ENCODE measurements at places on chromosomes 1 and 21.

- DNase-seq: no peak
Measured at GRCh38 chr1:172144445-172145061, 275.9 kb upstream of the C1orf105 start.

GRCh38 chr1:192926736-192927135 is 117.9 kb downstream of the RGS2 start:
- no peak for DNase-seq

GRCh38 chr1:24709791-24710441 is 35.3 kb upstream of the CLIC4 start:
- DNase-seq: no peak

DNA sequence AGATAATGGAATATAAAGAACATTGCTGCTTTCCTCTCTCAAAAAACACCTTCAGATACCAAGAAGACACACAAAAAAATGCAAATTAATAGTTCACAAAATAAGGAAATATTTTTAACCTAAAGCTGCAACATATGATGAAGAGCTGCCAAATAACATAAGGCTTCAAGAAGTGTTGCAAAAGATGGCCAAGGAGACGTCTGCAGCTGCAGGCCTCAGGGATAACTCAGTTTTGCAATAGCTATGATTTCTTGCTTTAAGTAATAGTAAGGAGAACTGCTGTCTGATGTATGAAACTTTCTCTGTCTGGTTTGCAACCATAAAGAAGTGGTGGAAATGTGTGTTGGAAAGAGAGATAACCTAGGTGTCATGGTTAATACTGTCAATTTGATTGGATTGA is 1237.5 kb downstream of the MRPL39 start:
- no peak for DNase-seq

GRCh38 chr1:156477526-156478249 is 22.9 kb downstream of the MEF2D start:
- no peak for DNase-seq

DNA sequence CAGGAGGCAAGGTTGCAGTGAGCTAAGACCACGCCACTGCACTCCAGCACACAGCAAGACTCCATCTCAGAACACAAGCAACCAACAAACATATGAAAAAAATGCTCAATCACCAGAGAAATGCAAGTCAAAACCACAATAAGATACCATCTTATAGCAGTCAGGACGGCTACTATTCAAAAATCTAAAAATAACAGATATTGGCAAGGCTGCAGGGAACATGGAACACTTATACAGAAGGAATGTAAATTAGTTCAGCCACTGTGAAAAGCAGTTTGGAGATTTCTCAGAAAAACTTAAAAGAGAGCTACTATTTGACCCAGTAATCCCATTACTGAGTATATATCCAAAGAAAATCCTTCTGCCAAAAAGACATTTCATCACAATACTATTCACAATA is 27.6 kb upstream of the POGK start:
- DNase-seq: no peak

DNA sequence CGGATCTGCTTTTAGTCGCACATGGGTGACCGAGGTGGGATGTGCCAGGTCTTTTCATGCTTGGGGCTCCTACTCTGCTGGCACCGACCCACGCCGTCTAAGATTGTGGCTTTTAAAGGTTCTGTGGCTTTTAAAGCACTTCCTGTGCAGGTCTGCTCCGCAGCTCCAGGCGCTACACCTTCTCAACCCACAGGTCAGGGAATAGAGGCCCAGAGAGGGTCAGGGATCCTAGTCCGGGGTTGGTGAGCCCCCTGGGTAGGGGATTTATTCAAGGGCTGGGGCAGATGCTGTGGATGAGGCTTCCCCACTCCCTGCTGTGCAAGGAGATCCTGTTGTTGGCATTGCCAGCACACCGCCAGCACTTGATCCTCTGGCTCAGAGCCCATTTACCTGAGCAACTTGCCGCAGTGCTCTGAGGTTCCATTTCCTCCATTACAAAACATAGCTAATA is 212.8 kb upstream of the RAB4A start:
- DNase-seq: no peak

DNA sequence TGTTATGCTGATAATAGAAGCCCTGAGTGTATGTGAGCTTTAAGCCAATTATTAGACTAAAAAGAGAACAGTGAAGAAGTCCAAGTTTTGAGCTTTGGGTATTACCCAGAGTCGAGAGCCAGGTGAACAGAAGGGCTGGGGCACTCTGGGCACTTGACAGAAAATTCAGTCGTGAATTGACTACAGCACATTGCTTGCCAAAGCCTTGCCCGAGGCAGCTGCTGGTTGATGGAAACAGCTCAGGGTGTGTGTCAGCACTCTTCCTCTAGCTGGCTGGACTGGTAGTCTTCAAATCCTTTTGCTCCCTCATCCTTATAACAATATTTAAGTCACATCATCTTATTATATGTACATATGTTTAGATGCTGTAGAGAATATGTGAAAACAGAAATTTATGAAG is 21.3 kb downstream of the PDE4B start:
- no peak for DNase-seq

- no peak for DNase-seq
Measured at GRCh38 chr1:23568608-23569383, 9.5 kb upstream of the ID3 start.

GRCh38 chr1:247431643-247432042 is 15.7 kb downstream of the NLRP3 start:
- DNase-seq: no peak

- peak; percentile 80 for DNase-seq
Measured at GRCh38 chr1:117121589-117122329, at the start of gene TRIM45. TSS of gene TRIM45 (minus strand) at chr1:117121749. CDS start at chr1:117121201, 548 bp downstream.

- DNase-seq: no peak
Measured at GRCh38 chr1:98280049-98280448, 359.2 kb upstream of the DPYD start.

- DNase-seq: no peak
Measured at GRCh38 chr21:23067672-23068071, 2069.5 kb downstream of the NCAM2 start.

DNA sequence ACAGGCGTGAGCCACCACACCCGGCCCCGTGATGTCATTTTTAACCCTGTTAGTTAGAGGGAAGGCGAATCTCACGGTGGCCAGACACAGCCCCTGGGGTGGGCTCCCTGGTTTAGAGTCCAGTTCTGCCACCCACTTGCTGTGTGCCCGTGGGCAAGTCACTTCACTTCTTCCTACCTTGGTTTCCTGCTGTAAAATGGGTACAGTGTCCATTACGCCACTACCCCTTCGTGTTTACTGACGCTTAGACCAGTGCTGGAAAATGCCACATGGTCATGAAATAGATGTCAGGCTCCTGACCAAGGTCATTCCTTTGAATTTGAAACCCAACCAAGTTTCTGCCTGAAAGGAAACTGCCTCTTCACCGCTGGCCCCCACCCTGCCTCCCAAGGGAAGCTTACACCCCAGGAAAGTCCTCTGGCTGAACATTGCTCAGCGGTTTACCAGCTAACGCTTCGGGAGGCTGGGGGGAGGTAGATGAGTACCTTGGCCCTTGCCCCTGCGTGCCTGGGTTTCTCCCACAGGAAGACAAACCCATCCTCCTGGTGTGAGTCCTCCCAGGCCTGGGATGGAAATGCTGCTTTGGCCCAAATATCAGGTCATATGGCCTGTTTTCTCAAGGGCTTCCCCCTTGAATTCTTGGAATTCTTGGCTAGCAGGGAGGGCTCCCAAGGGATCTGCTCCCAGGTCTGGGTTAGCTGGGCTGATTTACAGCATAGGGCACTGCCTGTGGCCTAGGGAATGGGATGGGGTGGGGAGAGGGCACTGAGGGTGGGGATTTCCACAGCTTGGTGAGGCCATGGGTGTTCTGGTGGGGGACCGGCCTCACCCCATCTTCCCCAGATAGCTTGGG is 7.6 kb upstream of the AADACL4 start:
- DNase-seq: no peak

- no peak for DNase-seq
Measured at GRCh38 chr1:198829944-198830343, 191.1 kb downstream of the PTPRC start.

DNA sequence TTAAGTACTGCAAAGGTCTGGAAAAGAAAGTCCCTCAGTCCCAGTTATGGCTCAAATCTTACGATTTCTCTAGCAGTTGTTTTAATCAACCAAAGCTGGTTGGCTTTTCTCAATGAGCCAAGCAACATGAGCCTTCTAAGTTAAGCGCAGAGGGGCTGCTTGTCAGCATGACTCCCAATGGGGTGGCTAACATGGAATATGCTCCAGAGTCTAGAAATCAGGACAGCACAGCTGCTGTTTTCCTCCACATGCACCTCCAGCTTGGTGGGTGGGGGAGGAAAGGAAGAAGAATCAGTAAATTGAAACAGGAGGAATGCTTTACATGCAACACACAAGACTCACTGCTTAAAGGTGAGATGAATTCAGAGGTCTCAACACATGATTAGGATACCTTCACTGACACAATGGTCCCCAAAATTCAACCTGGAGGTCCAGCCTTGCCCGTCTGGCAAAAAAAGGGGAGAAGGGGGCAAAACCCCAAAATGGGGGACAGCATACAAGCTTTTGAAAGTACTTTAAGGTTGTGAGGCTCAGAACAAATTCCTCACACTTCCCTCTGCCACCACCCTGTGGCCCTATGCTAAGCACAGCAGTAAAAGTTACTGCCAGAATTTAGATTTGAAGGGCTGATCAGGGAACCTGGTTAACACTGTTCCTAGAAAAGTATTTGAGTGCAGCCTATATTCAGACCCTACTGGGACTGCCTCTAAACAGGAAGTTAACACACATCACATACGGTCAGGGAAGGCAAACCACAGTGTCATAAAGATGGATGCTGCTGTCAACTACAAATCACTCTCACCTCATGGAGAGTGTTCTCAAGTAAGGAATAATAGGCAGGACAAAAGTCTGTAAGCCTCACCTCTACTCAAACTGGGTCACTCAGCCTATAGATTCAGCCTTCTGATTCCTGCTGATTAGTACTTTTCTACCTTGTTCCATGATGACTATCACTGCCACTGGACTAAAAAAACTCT is 2.6 kb downstream of the GATAD2B start:
- no peak for DNase-seq

- DNase-seq: no peak
Measured at GRCh38 chr1:26263212-26263611, 16.7 kb upstream of the SH3BGRL3 start.

DNA sequence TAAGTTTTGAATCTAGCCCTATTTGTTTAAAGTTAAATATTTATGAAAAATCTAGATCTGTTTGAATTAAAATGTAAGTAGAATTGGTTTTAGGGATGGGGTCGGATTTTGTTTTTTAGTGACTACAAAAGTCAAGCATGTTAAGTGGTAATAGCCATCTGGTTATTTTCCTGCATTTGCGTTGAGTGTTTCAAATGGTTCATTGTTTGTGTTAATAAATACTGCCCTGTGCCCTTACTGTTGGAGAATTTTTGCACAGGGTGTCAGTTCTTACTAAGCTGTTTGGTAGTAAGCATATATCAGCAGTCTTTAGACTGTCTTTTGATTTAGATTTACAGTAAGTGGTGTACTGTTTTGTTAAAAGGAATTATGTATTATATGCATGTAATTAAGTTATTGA is 46.1 kb upstream of the TARS2 start:
- DNase-seq: no peak

GRCh38 chr1:230285351-230285750 is 140.8 kb downstream of the PGBD5 start:
- DNase-seq: no peak

GRCh38 chr1:40362699-40363098 is 10.8 kb upstream of the SMAP2 start:
- no peak for DNase-seq

- no peak for DNase-seq
Measured at GRCh38 chr21:36425286-36425685, 40.1 kb downstream of the CHAF1B start.

GRCh38 chr1:12516741-12517140 is 101.3 kb downstream of the DHRS3 start:
- no peak for DNase-seq

DNA sequence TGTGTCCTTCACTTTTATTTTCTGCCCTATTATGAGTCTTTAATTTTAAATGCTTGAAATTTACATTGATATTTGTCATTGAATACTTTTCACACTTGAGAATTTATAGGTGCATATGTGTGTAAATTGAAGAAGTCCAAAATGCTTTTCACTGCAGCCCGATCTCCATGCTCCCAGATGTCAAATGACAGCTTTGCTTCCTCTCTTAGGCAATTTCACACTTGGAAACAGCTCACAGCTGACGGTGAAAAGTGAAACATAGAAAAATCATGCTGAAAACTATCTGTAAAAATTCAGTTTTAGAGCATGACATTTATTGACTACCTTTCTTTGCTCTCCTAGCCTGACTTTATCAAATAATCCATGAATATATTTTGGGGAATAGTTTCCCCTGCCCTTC is 196.0 kb downstream of the RPS6KC1 start:
- no peak for DNase-seq

GRCh38 chr1:231590453-231591198 is 36.0 kb upstream of the DISC1 start:
- no peak for DNase-seq

GRCh38 chr1:116855773-116856201 is 53.9 kb upstream of the PTGFRN start:
- peak; percentile 42 for DNase-seq

DNA sequence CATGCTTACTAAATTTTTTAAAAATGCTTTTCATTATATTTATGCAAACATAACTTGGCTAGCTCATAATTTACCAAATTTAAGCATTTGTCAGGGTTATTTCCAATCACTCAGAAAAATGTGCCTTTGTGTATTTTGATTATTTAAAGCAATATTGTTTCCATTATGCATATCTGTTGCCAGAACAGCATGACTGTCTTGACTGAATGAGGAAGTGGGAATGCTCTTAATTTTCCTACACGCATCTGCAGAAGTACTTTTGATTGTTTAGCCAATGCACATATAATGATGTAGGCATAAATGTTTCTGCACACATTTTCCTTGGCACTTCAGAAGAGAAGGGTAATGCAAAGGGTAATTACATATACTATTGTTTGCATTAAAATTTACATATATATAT is 92.5 kb upstream of the ADGRL2 start:
- DNase-seq: no peak

- DNase-seq: no peak
Measured at GRCh38 chr1:204435872-204436271, 24.3 kb upstream of the PPP1R15B start.

- no peak for DNase-seq
Measured at GRCh38 chr1:32066489-32066873, 6.3 kb upstream of the TMEM39B start.

DNA sequence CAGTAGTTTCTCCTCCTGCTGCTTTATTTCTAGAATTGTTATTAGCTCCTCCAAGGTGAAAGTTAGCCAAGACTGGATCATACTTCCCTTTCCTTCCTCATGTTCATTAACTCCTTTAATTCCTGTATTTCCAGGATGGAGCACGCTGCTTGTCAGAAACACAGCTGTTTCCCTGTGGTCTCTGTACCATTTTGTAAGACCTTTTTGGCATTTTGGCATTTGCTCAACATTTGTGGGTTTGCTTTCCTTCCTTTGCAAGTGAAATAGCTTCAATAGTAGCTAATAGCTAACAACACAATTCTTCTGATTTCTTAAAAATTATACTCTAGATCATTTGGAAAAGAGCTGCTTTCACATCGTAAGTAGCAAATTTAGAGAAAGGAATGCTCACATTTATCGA is 44.3 kb upstream of the HPDL start:
- no peak for DNase-seq
